ENCODE measurements at places on chromosomes 12 and 14.

DNA sequence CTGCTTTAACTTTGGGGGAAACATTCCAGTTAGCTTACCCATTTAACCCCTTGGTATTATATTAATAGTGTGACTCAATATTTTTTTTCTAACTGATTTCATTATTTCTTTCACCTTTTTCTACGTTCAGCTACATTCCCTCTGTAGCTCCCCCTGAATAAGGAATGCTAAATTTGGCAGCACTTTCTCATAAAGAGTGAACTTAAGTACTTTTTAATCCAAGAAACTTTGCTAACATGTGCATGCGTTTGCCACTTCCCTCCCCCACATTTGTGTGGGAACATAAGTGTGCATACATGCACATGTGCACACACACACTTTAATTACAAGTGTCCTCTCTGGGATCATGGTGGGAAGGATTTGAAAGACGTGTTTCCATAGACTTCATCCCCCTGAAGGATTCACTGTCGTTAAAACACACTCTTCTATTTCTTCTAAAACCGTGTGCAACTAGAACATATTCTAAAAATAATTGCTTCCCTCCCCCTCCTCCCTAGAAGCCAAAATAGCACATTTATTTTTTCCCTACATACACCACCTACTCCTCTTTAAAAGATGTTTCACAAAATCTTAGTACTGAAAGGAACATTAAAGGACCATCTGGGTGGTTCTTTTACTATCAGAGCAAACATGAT is 142.6 kb downstream of the PPM1H start:
- no peak for DNase-seq

DNA sequence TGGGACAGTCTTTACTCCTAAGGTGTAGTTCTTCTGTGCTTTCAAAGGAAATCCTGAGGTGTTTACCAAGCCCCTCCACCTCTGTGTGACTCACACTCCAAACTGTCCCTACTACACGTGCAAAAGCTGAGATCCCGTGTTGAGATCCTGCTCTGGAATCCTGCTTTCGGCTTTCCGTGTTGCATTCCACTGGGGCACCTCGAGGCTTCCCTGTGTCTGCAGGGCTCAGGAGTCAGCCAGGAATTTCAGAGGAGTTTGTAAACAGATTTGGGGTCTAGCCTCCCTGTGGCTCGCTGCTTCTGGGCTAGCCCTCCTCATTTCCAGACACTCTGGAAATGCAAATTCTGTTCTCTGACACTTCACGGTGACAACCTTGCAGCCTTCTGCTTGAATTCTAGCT is 48.4 kb downstream of the CACNA2D4 start:
- no peak for DNase-seq

- DNase-seq: no peak
These were observed 30.5 kb upstream of the SLC15A5 start for GRCh38 chr12:16307856-16308475.

DNA sequence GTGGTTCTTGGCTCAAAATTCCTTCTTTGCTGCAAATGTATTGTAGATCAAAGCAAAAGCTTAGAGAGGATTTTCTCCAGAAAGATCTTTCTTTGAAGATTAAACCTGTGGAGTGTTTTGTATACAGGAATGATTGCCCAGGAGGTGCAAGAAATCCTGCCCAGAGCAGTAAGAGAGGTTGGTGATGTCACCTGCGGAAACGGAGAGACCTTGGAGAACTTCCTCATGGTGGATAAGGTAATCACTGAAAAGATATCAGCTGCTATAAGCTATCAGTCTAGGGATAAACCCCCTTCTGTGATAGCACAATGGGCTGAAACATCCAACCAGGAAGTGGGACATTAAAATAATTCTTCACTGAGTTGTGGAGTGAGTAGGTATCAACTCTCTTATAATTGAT is 85.7 kb downstream of the MYRFL start:
- DNase-seq: no peak

GRCh38 chr14:98548071-98548686 is 723.8 kb downstream of the BCL11B start:
- DNase-seq: no peak

DNA sequence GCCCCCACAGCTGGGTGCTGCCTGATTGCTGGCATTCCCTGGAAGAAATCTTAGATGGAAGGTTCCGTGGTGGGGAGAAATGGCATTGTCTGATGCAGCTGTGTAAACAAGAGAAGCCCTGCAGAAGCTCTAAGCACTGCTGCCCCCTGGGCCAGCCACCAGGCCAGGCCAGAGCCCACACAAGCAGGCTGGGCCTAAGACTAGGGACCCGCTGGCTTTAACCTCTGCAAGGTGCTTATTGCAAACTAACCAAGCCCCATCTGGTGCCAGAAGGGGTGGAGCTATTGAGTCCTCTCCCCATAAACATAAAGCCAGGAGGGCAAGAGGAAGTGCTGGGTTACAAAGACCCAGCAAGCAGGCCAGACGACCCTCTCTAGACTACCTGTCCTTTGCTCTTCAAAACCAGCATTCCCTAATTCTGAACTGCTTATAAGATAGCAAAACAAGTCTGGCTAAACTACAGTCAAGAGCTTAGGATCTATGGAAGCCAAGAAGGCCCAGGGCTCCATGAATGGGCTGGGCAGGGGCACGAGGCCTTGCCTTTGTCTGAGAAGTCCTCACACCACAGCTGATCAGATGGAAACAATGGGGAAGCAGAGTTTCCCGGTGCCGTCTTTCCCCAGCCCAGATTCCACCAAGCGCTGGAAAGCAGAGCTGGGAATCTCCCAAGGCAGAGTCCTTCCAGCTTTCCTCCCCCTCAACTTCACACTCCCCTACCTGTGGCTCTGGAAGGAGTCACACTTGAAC is 28.8 kb downstream of the P2RX4 start:
- no peak for DNase-seq

- no peak for DNase-seq
These were observed 3.2 kb upstream of the OLR1 start for GRCh38 chr12:10174986-10175614.

GRCh38 chr12:1250641-1251040 is 259.6 kb downstream of the ERC1 start:
- DNase-seq: no peak

DNA sequence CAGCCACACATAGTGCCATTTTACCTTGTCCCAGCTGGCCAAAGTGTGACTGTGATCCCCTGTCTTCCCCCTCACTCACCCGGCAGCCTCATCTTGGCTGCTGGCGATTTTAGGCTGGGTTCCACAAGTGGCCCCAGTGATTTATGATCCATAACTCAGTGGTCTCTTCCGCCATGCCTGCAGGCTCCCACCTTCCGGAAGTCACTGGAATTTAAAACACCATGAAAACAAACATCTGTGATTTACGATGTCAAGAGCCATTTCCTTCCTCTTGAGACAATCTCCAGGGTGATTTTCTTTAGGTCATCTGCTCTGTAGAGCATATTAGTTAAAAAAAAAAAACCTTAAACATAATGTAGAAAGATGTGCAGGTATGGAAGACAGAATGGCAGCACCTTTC is 282.3 kb downstream of the CACNA1C start:
- DNase-seq: no peak

DNA sequence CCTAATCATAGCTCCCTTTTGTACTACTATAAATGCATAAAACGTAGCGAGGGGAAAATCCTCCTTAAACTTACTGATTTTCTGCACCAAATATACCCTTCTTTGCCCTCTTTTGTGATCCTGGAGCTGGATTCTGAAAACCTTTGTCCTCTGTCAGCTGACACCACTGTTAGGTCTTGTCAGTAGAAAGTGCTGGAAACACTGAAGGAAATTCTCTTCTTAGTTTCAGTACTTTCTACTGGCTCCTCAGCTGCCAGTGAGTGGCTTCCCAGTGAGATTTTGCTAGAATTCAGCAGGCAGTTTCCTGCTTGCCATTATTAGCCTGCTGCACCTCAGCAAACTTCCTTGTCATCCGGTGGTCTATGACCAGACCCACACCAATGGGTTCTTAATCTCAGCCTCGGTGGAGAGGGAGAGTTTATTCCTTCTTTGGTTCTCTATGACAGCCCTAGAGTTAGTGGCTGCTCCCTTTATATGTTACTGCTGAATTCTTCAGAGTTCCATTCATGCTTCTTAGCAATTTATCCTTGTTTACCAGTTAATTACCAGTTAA is 476.2 kb downstream of the FSCB start:
- DNase-seq: no peak

Data from HS-27A (cell line).